ENCODE measurements at places on chromosomes 2 and 18.

DNA sequence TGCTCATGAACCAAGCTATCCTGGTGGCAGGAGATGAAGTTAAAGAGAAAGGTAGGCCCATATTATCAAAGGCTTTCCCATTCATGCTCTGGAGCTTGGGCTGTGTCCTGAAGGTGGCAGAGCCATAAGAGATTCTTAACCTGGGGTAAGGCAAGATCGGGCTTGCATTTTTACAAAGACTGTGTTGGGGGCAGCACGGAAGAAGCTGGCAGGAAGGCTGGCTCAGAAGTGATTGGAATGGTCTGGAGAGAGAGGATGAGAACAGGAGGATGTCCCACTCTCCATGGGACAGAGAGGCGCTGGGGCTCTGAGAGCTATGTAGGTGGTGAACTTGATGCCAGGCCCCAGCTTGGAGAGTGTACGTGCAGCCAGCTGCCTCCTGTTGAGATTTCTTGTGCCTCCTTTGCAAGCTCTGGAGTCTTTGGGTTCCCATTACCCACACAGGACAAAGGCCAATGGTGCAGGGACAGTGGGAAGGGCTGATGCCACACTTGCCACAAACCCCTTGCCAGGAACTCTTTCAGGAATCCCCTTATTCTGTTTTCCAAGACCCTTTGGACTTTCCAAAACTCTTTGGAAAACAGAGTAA, 40.6 kb upstream of the FZD5 start:
- no peak for DNase-seq

GRCh38 chr2:100483895-100484294, 13.6 kb downstream of the NMS start:
- DNase-seq = no peak

DNA sequence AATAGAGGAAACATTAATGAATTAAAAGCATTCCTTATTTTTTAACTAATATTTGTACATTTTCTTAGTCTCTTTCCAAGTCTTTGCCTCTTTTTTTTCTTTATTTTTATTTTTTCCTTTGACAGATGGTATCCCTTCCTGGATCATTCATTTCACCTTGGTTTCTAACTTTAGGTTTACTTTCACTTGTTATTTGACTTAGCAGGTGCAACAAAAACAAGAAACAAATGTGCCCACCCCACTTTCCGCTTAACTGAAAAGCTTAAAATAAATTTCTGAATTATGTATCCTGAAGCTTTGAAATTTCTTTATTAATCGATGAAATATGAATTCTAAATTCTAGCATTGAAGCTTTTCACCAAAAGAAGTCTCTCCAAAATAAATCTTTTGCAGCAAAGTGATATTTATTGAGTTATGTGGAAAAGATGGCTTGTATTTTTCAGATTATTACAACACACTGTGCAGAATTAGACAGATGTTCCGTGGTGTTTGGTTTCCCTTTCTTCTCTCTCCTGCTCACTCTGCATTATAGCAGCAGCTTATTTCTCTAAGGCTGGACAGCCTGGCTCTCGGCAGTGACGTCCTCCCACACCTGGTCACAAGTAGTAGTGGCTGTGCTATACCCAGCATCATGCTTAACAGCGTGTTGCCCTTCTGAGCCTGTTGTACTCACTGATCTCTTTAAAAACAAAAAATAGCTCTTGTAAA, 99.1 kb upstream of the ZNF397 start:
- no peak for DNase-seq

GRCh38 chr2:190250421-190250820, 69.2 kb downstream of the HIBCH start:
- no peak for DNase-seq

GRCh38 chr2:237998530-237998929, 31.7 kb downstream of the UBE2F start:
- no peak for DNase-seq

DNA sequence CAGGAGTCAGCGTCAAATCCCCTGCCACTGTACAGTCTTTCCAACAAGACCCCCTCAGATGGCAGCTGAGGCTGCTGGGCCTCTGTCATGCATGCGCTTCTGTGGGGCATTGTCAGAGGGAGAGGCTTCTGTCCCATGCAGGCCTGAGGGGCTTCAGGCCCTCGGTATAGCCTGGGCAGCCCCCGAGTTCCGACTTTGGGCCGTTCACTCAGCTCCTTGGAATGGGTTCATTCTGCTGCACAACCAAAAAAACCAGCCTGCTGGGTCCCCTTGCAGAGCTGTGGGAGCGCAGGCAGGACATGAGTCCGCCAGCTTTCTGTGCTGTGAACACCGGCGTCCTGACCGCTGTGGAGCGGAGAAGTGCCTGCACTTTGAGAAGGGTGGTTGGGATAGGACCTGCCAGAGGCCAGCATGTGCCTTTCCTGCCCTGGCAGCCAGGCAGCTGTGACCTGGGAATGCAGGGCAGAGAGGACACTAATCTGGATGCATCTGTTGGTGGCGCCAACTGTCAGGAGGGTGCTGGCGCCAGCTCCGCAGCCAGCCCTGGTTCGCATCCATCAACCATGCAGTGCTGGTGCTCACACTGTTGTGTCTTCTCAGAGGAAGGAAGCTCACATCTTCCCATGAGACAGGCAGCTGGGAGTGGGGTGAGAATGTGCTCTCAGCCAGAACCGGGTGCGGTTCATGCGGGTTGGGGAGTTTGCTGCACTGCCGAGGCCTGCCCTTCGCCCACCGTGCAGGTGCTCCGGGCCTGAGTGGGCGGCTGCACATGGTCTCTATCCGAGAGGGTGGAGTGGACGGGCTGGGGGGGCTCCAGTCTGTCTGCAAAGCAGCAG, 14.3 kb downstream of the ARHGEF4 start:
- no peak for DNase-seq

GRCh38 chr2:54402350-54402749, 53.8 kb upstream of the SPTBN1 start:
- no peak for DNase-seq

- no peak for DNase-seq
Measured at GRCh38 chr2:31388736-31389135, 25.8 kb downstream of the XDH start.

DNA sequence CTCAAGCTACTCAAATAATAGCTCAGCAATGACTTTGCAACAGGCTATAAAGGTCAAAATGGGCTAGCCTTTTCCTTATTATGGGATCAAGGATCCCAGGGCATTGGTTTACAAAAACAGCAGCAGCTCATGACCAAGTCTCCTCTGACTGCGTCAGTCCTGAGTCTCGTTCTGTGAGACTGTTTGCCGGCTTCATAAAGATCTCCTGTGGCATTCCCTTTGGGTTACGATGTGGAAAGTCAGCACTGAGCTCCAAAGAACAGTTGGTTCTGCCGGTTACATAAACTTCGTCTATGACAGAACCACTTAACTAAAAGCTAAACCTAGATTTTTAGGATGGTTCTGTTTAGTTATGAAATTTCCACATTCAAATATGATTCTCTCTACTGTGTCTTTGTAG, 674.9 kb downstream of the ZEB2 start:
- no peak for DNase-seq

- DNase-seq = peak; percentile 60
Measured at GRCh38 chr2:62287899-62288880, 92.3 kb downstream of the B3GNT2 start.

DNA sequence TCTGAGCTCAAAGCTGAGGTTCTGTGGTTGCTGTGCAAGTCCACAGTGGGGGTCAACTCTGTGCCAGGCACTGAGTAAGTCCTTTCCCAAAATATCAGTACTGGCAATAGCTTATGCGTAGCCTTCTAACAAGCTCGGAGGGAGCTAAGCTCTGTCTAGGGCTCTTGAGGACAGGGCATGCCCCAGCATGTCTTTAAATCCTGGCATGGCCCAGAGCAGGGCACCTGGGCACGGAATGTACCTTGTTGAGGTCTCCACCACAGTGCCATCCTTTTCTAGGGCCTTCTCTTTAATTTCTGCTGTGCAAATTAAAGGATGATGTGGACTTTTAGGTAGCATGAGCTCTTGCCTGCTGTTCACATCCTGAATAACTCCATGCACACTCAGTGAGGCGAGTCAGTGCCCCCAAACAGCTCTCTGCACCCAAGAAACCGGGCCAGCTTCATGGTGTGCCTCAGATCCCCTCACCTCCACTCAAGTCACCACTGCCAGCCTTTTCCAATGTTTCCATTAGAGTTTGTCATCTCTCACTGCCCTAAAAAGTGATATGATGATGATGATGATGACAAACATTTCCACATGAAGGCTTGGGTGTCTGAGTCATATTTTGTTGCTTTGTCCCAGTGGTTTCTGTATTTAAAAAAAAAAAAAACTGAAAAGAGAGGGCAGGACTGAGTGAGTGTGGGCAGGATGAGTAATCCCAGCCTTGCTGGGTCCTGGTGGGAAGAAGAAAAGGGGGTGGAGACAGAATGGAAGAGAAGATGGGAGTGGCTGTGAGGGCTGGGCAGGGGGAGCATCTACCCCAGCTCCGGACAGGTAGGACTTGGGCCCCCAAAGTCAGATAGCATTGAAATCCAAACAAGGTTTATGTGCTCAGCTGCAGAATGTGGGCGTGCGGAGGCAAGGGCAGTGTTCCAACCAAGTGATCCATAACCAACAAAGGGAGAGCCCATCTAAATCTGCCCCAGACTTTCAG, 78.9 kb downstream of the ZBTB7C start:
- DNase-seq = no peak

GRCh38 chr2:225124311-225125017, 82.2 kb upstream of the DOCK10 start:
- DNase-seq = no peak

GRCh38 chr2:105798595-105798994, 53.9 kb downstream of the NCK2 start:
- peak; percentile 32 for DNase-seq

- no peak for DNase-seq
Measured at GRCh38 chr2:121832412-121833357, 77.2 kb downstream of the TSN start.

DNA sequence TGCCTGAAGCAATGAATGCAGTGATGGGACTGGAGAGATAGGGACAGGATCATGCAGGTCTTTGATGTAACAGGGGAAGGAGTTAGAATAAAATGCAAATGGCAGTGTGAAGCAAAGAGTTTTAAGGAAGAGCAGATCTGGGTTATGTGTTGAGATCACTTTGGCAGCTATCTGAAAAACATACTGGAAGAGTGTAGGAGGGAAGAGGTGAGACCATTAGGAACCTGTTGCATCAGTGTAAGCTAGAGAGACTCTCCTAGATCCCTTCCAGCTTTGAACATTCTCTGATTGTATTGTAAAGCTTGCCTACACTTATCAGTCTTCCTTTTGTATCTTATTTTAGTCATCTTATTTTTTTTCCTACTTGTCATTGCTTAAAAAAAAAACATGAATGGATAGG, 10.5 kb downstream of the ACVR2A start:
- DNase-seq = no peak

DNA sequence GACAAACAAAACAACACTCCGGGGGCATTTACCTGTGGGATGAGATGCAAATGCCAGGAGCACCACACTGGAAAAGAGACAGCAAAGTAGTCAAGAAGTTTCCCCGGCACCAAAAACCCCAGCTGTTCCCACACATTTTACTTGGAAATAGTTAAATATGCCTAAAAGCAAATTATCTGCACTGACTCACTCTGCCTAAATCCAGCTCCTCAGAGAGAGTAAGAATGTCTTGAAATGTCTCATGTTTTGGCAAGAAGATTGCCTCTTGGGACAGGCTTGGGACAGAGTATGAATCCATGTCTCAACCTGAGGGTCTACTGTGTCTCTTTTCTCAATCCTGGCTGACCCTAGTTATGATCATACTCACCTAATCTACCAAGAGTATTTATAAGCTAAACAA, 87.5 kb upstream of the RIOK3 start:
- no peak for DNase-seq
